ENCODE measurements at places on chromosomes 5 and 9.

DNA sequence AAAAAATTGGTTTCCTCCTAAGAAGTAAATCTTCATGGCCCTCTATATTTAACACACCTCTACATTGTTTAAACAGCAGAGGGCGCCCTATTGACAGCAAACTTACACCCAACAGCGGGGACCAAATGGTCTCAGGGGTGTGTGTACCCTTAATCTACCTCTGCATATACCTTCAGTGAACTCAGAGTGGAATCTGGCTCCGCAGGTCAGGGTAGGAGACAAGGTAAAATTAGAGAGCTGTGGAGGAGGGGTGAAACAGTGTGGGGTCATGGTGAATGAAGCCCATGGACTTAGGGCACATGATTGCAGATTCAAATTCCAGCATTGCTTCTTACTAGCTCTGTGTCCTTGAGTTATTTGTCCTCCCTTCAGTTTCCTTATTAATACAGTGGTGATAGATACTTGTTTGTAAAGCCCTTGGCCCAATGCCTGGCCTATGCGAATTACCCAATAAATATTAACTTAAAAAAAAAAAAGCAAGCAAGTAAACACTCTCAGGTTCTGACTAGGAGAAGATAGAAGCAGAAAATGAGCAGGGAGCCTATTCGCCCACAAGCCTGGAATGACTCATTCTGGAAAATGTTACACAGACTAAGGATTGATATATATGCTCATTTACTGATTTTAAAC, 122.9 kb downstream of the CAVIN4 start:
- DNase-seq = no peak

DNA sequence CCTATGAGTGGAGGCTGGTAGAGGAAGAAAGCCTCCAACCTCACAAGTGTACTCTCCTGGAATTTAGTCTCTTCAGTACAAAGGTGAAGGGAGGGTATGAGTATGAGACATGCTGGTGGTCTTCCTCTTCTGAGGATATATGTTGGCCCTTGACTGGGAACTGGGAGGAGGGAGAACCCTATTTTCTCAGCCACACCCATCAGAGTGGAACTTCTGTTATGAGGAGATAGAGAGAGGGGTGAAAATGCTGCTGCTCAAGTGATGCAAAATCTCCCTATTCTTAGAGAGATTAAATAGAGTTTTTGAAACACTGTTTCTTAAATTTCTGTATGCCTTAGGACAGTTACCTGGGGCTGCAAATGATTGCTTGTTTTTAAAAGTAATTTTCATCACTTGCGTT, 203.4 kb upstream of the PRR16 start:
- no peak for DNase-seq

DNA sequence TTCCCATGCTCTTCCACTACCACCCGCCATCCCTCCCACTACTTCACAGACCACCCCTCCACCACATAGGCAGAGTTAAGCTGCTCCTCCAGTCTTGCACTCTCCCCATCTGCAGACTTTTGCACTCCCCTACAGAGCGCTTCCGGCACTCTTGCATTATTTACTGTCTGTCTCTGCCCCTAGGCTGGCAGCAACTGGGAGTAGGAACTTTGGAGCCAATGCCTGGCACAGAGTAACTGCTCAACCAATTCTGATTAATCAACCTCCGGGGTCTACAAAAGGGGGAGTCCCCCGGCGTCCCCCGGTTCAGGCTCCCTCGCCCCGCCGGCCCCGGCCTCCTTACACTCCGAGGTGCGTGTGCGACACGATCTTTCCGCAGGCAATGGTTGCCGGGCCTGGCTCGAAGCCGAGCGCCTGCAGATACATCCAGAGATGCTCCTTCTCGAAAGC, 498 bp downstream of the HAUS6 start:
- no peak for DNase-seq

- no peak for DNase-seq
These were observed 231.4 kb downstream of the GLIS3 start for GRCh38 chr9:4068449-4068848.

GRCh38 chr5:72587661-72588308, 80.6 kb upstream of the ZNF366 start:
- DNase-seq = no peak

- DNase-seq = no peak
These were observed 7.7 kb downstream of the ADGRD2 start for GRCh38 chr9:124457887-124458431.

DNA sequence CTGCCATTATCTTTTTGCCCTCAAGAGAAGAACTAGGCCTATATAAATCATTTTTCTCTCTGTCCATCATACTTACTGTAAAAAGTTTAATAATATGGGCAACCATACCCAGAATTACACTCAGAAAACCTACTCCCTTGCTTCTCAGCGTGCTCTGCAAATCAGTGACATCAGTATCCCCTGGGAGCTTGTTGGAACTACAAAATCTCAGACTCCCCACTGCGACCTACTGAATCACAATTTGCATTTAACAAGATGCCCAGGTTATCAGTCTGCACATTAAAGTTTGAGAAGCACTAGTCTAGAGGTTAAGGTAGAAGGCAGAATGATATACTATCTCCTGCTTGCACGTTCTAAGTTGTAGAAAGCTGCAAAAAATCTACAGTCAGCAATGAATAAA, 127.2 kb downstream of the MLLT3 start:
- DNase-seq = no peak

- DNase-seq = no peak
These were observed 107.8 kb downstream of the ZNF354C start for GRCh38 chr5:179167871-179168451.

- DNase-seq = no peak
These were observed 34.9 kb upstream of the B4GALT1 start for GRCh38 chr9:33202018-33202417.

Data from GM19239 (cell line).